ENCODE measurements at places on chromosomes 3 and 15. TPM values are rescaled to one million over a fixed set of nuclear protein-coding genes. Genes with fewer than 3 reads are reported as not detected.
A peak's percentile ranks its signal among the peaks of the same experiment; 100 is the strongest.

- H3K27ac ChIP-seq = peak overlapping the region; percentile 97
- no peak for DNase-seq
- peaks cover 31% of the 10 kb centered on the region for H3K4me1 ChIP-seq
- H3K4me3 ChIP-seq = peak overlapping the region; percentile 89
- no peaks in the 10 kb centered on the region for H3K36me3 ChIP-seq
- H3K27me3 ChIP-seq = no peaks in the 10 kb centered on the region
Measured at GRCh38 chr3:45593708-45594601, 596 bp upstream of the LIMD1 start.

- no peaks in the 10 kb centered on the region for H3K27me3 ChIP-seq
- no peak for DNase-seq
- H3K4me1 ChIP-seq = no peaks in the 10 kb centered on the region
- H3K4me3 ChIP-seq = no peak overlapping the region
- H3K27ac ChIP-seq = no peak overlapping the region
Measured at GRCh38 chr3:50657407-50657806, 17.3 kb upstream of the DOCK3 start.

- peak; percentile 78 for DNase-seq
- H3K4me3 ChIP-seq = peak overlapping the region; percentile 69
- no peaks in the 10 kb centered on the region for H3K27me3 ChIP-seq
Measured at GRCh38 chr15:31365655-31366127, 39.1 kb downstream of the KLF13 start.

GRCh38 chr15:52228921-52229320 lies 37.7 kb upstream of the GNB5 start:
- DNase-seq = no peak
- H3K4me1 ChIP-seq = no peaks in the 10 kb centered on the region
- H3K36me3 ChIP-seq = no peaks in the 10 kb centered on the region
- no peaks in the 10 kb centered on the region for H3K27me3 ChIP-seq
- H3K27ac ChIP-seq = no peak overlapping the region

GRCh38 chr15:95715906-95716656 lies 614.4 kb upstream of the NR2F2 start:
- no peaks in the 10 kb centered on the region for H3K36me3 ChIP-seq
- no peak for DNase-seq
- H3K27ac ChIP-seq = no peak overlapping the region
- H3K4me1 ChIP-seq = peaks cover 34% of the 10 kb centered on the region
- H3K27me3 ChIP-seq = no peaks in the 10 kb centered on the region
- no peak overlapping the region for H3K4me3 ChIP-seq

- H3K27ac ChIP-seq = no peak overlapping the region
- no peaks in the 10 kb centered on the region for H3K27me3 ChIP-seq
- DNase-seq = no peak
- no peak overlapping the region for H3K4me3 ChIP-seq
- H3K4me1 ChIP-seq = no peaks in the 10 kb centered on the region
- no peaks in the 10 kb centered on the region for H3K36me3 ChIP-seq
Measured at GRCh38 chr3:193407112-193407511, 28.6 kb upstream of the ATP13A5 start.

- H3K36me3 ChIP-seq = no peaks in the 10 kb centered on the region
- H3K4me1 ChIP-seq = no peaks in the 10 kb centered on the region
- no peak overlapping the region for H3K4me3 ChIP-seq
- no peak for DNase-seq
- H3K27me3 ChIP-seq = no peaks in the 10 kb centered on the region
Measured at GRCh38 chr3:111326144-111326995, 215.6 kb upstream of the CD96 start.

DNA sequence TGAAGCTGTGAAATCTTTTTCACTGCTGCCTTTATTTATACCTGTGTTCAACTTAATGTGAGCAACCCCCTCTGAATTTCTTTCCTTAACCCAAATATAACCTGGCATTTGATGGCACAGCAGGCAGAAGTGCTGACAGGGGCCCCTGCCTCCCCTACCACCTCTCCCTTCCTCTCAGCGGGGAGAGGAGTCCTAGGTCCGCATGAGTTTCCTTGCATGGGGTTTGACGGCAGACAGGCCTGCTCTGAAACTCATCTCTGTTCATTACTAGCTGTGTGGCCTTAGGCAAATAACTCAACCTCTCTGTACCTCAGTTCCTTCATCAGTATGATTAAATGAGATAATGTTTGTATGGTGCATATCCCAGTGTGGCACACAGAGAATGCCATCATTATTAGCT lies 79.7 kb downstream of the SEC22A start:
- H3K4me3 ChIP-seq = no peak overlapping the region
- no peaks in the 10 kb centered on the region for H3K27me3 ChIP-seq
- no peaks in the 10 kb centered on the region for H3K4me1 ChIP-seq
- peaks cover 50% of the 10 kb centered on the region for H3K36me3 ChIP-seq
- H3K27ac ChIP-seq = no peak overlapping the region

- no peak for DNase-seq
- H3K4me3 ChIP-seq = no peak overlapping the region
- H3K36me3 ChIP-seq = no peaks in the 10 kb centered on the region
- no peak overlapping the region for H3K27ac ChIP-seq
- H3K4me1 ChIP-seq = no peaks in the 10 kb centered on the region
- H3K27me3 ChIP-seq = no peaks in the 10 kb centered on the region
Measured at GRCh38 chr3:133486658-133487057, 86.8 kb downstream of the BFSP2 start.

- no peak overlapping the region for H3K27ac ChIP-seq
- peaks cover 16% of the 10 kb centered on the region for H3K4me1 ChIP-seq
- DNase-seq = no peak
- H3K36me3 ChIP-seq = no peaks in the 10 kb centered on the region
- H3K4me3 ChIP-seq = no peak overlapping the region
Measured at GRCh38 chr3:53074366-53074696, 28.5 kb upstream of the SFMBT1 start.

- H3K36me3 ChIP-seq = no peaks in the 10 kb centered on the region
- no peaks in the 10 kb centered on the region for H3K4me1 ChIP-seq
- no peaks in the 10 kb centered on the region for H3K27me3 ChIP-seq
- DNase-seq = no peak
Measured at GRCh38 chr3:154496978-154497377, 67.0 kb upstream of the GPR149 start.

- no peaks in the 10 kb centered on the region for H3K36me3 ChIP-seq
- no peaks in the 10 kb centered on the region for H3K27me3 ChIP-seq
- peaks cover 34% of the 10 kb centered on the region for H3K4me1 ChIP-seq
- peak overlapping the region; percentile 83 for H3K4me3 ChIP-seq
- peak overlapping the region; percentile 92 for H3K27ac ChIP-seq
- DNase-seq = no peak
Measured at GRCh38 chr3:120451272-120451761, 525 bp upstream of the FSTL1 start.

GRCh38 chr3:43957553-43957952 lies 266.8 kb downstream of the ABHD5 start:
- no peak overlapping the region for H3K27ac ChIP-seq
- H3K36me3 ChIP-seq = no peaks in the 10 kb centered on the region
- no peaks in the 10 kb centered on the region for H3K4me1 ChIP-seq
- no peak for DNase-seq
- H3K4me3 ChIP-seq = no peak overlapping the region

DNA sequence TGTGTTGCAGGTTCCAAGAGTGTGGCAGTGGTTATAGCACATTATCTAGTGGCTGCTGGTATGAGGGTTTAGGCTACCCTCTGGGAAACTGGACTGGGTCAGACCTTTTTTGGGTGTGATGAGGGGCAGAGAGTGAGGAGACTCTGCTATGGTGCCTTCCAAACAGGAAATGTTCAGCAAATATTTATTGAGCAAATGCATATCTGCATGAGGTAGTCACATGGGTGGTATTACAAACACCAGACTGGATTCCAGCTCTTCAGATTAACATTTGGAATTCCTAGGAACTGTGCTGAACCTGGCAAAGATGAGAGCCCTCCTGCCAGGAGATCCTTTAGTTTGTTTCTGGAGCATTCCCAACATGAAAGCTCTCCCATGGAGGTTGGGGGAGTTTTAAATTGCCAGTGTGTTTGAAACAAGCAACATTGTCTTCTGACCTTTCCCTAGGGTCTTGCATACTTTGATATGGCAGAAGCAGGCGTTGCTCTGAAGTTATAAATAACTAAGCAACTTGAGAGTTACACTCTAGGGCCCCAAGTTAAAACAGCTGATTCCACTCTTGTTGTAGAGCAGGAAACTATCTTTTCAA lies 341.2 kb upstream of the C2CD4B start:
- no peaks in the 10 kb centered on the region for H3K36me3 ChIP-seq
- no peak for DNase-seq
- H3K4me3 ChIP-seq = peak overlapping the region; percentile 31
- H3K27me3 ChIP-seq = no peaks in the 10 kb centered on the region
- peak overlapping the region; percentile 81 for H3K27ac ChIP-seq

- H3K4me1 ChIP-seq = peaks cover 7% of the 10 kb centered on the region
- no peak overlapping the region for H3K4me3 ChIP-seq
- no peaks in the 10 kb centered on the region for H3K36me3 ChIP-seq
Measured at GRCh38 chr3:69435274-69436265, 49.7 kb upstream of the FRMD4B start.

GRCh38 chr3:134347551-134347950 lies 26.7 kb downstream of the AMOTL2 start:
- H3K27ac ChIP-seq = peak overlapping the region; percentile 74
- H3K36me3 ChIP-seq = no peaks in the 10 kb centered on the region
- H3K4me1 ChIP-seq = peaks cover 31% of the 10 kb centered on the region
- H3K4me3 ChIP-seq = no peak overlapping the region

DNA sequence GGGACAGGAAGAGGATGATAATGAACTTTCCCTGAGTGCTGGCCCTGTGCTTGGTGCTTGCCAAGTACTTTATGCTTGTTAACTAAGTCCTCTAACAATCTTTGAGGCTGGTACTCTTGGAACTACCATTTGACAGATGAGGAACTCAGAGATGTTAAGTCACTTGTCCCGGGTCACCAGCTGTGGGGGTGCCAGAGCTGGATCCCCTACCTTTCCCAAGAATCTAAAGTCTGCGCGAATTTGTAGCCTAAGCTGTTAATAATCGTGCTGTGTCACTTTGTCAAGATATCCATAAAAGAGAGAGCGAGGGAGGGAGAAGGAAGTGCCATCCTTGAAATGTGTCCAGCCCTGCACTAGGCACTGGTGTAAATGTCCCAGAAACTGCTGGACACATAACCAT lies 19.0 kb upstream of the ACOX2 start:
- no peaks in the 10 kb centered on the region for H3K36me3 ChIP-seq
- H3K27ac ChIP-seq = no peak overlapping the region
- no peaks in the 10 kb centered on the region for H3K4me1 ChIP-seq
- no peak for DNase-seq
- no peaks in the 10 kb centered on the region for H3K27me3 ChIP-seq

GRCh38 chr15:73345658-73346057 lies 23.1 kb downstream of the HCN4 start:
- no peaks in the 10 kb centered on the region for H3K4me1 ChIP-seq
- H3K27me3 ChIP-seq = no peaks in the 10 kb centered on the region
- no peak overlapping the region for H3K27ac ChIP-seq
- H3K36me3 ChIP-seq = no peaks in the 10 kb centered on the region

DNA sequence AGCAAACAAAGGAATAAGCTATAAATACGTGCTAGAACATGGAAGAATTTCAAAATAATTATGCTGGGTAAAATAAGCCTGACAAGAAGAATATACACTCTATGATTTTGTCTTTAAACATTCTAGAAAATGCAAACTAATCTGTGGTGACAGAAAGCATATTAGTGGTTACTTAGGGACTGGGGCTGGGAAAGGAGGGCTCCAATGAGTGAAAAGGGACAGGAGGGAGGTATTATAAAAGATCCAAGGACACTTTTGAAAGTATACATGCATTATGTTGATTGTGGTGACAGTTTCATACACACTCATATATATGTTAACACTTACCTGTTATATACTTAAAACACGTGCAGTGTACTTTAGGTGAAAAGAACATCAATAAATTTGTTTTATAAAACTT lies 23.0 kb downstream of the MYH15 start:
- H3K36me3 ChIP-seq = no peaks in the 10 kb centered on the region
- no peak overlapping the region for H3K27ac ChIP-seq
- DNase-seq = no peak
- H3K4me3 ChIP-seq = no peak overlapping the region

Gene GREM1
- total RNA-seq = 0.42 TPM

Gene SLC28A2
- not detected for total RNA-seq

Gene GHRL
- 0.54 TPM for total RNA-seq

Gene ANKDD1A
- 58.1 TPM for total RNA-seq

Gene ZNF860
- 0.71 TPM for total RNA-seq

Gene LRRC2
- 0.42 TPM for total RNA-seq

Gene ALDH1L1
- 62.5 TPM for total RNA-seq

Gene OXTR
- 55.1 TPM for total RNA-seq

Gene ARL6IP5
- total RNA-seq = 269 TPM

All from thoracic aorta (tissue), 2 donors.